ENCODE measurements at places on chromosomes 12 and 14.

GRCh38 chr12:122062832-122063693, 15.5 kb upstream of the MLXIP start:
- no peak for DNase-seq

DNA sequence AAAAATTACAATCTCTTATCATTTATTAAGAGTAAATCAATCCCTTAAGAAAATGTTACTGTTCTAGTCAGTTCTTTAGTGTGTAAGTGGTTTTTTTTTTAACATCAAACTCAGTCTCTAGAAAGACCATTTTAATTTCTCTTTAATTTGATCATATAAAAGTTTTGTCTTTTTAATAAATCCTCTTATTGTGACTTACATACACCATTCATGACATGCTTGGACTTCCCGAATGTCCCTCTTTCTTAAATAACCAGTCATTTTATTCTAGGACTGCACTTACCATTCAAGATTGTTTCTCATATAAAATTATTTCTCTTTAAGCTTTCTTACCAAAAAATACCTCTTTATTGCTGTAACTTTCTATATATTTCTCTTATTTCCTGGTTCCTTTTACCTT, 60.8 kb upstream of the EVL start:
- DNase-seq: no peak

DNA sequence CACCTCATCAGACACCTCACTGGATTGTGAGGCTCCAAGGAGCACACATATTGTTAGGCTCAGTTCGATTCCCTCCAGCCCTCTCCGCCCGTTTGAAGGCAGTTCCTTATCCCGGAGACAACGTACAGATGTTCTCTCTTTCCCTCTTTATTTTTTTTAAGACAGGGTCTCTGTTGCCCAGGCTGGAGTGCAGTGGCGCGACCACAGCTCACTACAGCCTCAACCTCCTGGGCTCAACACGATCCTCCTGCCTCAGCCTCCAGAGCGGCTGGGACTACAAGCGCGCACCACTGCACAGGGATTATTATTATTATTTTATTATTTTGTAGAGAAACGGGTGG, 718 bp upstream of the TROAP start:
- no peak for DNase-seq

GRCh38 chr12:2653461-2653965, 141.3 kb upstream of the FKBP4 start:
- DNase-seq: no peak

- DNase-seq: no peak
Measured at GRCh38 chr12:96497855-96498254, 8.5 kb downstream of the CFAP54 start.

GRCh38 chr14:76352639-76353281, 23.2 kb upstream of the ESRRB start:
- DNase-seq: peak; percentile 53

- no peak for DNase-seq
Measured at GRCh38 chr12:89621521-89621920, 87.1 kb downstream of the ATP2B1 start.

- no peak for DNase-seq
Measured at GRCh38 chr14:94047581-94047980, 21.4 kb downstream of the OTUB2 start.

DNA sequence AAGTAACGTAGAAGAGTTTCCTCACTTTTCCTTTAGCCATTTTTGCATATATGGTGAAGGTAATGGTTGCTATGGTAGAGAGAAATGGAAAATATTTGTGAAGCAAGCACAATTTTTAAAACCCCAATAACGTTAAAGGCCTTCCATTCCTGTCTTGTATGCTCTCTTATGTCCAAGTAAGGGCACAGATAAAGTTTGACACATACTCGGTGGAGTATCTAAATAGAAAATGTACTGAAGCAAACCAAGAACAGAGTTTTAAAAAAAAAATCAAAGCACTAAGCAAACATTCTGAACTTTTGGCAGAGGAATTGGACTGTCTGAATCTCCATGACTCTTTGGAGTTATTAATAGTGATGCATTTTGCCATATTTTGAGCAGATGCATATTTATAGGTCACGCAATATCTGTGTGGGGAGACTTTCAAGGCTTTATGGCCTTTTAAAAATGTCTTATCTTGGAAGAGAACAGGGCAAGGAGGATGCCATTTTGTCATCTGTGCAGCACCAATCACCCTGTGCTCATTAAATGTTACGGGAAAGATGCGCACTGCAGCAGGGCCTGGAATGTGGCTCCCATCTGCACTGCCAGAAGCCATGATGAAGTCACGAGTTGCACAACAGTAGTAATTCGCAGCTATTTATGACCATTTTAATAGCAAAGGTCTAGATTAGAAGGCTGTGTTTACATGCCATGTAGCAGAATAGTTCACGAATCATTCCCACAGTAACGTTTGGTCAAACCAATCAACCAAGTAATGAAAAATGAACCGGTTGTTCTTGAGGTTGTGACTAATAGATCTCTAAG, 23.3 kb upstream of the AMIGO2 start:
- DNase-seq: no peak

GRCh38 chr12:8037046-8037663, 4.6 kb downstream of the FOXJ2 start:
- no peak for DNase-seq

- DNase-seq: no peak
Measured at GRCh38 chr14:73342670-73343069, 105.4 kb downstream of the PAPLN start.

- no peak for DNase-seq
Measured at GRCh38 chr14:22547313-22547947, 41.6 kb downstream of the DAD1 start.

DNA sequence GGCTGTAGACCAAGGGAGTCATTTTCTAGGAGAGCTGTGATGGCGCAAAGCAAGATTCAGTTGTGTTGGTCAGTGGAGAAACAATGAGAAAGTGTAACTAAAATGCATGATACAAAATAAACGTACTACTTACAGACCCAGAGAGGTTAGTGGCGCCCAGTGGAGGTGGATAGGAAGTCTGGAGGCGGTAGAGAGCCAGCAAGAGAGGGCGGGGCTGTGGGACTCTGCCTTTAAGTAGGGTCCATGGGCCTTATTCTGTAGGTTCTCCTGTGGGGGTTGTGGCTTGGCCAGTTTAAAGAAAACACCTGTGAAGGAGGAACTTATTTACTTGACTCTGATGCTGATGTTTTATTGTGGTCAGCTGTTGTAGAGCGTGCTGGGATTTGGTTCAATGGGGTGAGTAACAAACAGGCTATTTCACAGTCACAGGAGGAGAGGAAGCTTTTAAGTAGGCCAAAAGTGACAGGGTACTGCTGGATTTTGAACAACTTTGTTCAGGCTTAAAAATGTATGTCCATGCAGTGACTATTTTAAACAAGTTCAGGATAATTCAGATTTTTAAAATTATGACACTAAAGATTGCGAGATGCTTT, 1097.7 kb downstream of the TMTC2 start:
- no peak for DNase-seq

DNA sequence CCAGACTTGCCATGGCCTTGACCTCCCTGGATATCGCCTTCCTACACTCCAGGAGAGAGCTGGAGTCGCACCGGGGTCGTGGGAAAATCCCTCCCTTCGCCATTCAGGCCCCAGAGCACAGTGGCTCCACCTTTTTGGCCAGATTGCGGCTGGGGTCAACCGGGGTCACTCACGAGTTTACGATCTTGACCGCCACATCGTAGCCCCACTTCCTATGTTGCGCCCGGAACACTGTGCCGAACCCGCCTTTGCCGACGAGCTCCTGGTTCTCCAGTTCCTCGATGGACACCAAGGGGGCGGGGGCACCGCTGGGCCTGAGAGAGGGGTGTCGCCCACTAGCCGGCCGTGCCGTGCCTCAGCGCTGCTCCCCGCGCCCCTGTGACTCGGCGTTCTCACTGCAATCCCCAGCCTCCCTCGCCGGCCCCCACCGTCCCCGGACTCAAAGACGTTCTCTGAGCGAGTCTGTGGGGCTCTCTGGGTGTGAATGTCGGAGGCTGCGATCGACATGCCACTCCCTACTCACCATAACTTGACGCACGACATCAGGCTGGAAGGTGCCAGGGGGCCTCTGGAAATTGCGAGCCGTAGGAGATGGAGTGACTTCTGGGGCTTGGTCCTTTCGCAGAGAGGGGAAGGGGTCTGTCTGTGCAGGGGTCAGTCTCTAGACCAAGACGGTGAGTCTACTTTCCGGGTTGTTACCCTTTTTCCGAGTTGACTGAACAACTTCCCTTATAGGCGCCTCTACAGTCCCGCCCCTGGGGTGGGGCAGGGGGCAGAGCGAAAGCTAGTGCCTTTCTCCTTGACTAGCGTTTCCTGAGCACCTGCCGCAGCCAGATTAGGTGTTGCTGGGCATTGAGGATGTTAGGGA, at the start of gene RIPK3:
RIPK3 (minus strand) TSS at position 708 of the 868 bp plus-strand sequence; CDS start at position 543, 165 bp downstream.
- DNase-seq: peak; percentile 66

GRCh38 chr14:73753124-73753886, 39.1 kb upstream of the PNMA1 start:
- no peak for DNase-seq

DNA sequence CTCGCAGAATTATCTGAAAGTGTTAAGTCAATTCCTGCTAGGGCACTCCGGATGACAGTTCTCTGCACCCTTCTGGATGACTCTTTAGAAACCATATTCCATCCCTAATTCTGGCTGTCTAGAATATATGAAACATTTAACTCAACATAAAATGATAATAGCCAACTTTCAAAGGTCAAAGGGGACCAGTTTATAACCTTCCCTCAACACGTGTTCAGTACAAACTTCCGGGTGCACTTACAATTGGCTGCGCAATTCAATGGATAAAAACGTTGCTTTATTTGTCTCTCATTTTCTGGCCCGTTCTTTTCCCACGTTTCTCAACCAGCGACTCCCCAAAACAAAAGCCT, 1.3 kb downstream of the SBNO1 start:
- DNase-seq: no peak

- DNase-seq: no peak
Measured at GRCh38 chr14:98951521-98952152, 320.4 kb downstream of the BCL11B start.

GRCh38 chr12:8950221-8950527, 729 bp upstream of the M6PR start:
- DNase-seq: no peak

- DNase-seq: no peak
Measured at GRCh38 chr12:111063295-111064026, 143.1 kb upstream of the MYL2 start.

- no peak for DNase-seq
Measured at GRCh38 chr12:104094284-104094683, 30.0 kb downstream of the HCFC2 start.

DNA sequence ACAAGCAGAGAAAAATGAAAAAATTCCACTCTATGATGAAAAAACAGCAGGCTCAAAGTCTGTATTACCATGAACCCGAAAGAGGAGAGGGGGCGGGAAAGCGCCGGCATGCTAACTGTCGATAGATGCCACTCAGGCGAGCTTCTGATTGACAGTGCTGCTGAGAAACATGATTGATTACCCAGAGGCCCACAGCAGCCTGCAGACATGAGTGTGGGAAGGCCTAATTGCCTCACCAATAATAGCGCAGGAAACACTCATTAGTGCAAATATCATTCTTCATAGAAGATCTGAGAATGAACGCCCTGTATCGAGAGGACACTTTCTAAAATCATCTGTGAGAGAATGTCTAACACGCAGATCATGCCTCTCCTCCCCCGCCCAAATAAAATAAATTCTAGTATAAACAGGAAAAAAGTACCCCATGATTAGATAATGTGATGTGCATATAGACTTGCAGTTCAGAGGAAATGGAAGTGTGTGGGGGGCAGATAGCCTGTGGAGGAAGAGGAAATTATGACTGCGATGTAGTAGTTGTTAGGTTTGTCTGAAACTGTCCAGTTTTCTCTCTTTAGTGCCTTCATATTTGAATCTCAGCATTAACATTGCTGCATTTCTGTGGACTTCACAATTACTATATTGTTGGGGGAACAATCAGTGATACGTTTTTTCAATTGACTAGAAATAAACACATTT, 15.6 kb downstream of the TPH2 start:
- no peak for DNase-seq

DNA sequence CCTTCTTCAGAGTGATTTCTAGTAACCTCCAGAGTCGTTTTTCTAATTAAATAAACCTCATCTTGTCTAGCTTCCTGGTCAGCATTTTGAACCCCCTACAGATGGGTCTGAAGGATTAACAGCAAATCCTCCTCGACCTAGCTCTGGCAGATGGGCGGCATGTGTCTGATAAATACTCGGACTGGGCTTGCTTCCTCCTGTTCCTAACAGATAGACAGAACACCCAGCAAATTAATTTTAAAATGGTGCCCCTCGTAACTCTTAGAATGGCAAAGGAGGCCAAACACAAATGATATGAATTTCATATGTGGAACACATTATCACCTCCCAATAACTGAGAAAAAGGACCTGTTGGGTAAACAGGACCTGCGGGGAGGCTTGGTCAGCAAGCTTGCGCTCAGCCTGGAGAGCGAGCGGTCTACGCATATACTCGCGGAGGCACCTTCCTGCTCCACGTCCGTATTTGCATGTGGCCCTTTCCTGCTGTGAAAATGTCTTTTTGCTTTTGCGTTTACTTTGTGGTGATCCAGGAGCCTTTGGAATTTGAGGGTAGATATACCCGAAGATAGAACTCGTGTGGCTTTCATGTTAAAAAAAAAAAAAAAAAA, 79.6 kb downstream of the OTX2 start:
- no peak for DNase-seq

- no peak for DNase-seq
Measured at GRCh38 chr12:88893801-88894200, 313.5 kb upstream of the KITLG start.

DNA sequence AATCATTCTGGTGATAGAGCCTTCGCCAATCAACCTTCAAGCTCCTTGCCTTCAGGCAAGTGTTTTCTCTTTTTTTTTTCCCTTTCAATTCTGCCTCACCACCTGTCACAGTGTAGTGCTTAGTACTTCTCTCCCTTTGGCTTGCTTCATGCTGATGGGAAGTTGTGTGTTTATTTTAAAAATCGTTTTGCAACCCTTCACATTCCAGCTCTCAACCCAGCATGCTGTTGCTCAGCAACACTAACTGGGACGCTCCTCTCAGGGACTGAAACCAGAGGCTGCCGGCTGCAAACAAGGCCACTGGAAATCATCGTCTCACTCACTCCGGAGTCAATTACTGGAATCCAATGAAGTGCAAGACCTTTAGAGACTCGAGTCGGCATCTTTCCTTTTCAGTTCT, 342.7 kb downstream of the PRKD1 start:
- no peak for DNase-seq

- DNase-seq: no peak
Measured at GRCh38 chr12:19958389-19958788, 409.9 kb upstream of the PDE3A start.

DNA sequence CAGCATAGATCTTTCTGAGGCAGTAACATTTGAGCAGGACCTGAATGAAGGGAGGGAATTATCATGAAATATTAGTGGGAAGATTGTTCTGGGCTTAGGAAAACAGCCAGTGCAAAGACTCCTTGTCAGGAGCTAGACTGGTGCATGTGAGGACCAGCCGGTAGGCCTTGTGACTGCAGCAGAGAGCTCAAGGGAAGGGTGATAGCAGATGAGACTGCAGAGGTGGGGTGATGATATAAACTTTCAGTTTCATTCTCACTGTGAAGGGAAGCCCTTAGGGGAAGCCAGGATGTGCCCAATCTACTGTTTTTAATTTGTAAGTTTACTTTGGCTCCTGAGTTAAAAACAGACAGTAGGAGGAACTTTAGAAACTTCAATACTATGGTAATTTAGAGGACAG, 12.4 kb downstream of the IL22 start:
- no peak for DNase-seq

Measured in activated B cell treated with CpG ODN at 0.5 μM for 24 hours (primary cell).